Activated T-helper 1 cell treated with anti-CD3 and anti-CD28 coated beads, Interleukin-12 subunit alpha, Interleukin-12 subunit beta, Interleukin-2, Interleukin-4 antibody, amounts not matched to agents 30 ng/mL and 10 ng/mL and 1 ng/mL, durations not matched to agents 14 hours and 24 hours and 36 hours (primary cell): ENCODE measurements at places on chromosomes 5 and 9.
A peak's percentile ranks its signal among the peaks of the same experiment; 100 is the strongest.

DNA sequence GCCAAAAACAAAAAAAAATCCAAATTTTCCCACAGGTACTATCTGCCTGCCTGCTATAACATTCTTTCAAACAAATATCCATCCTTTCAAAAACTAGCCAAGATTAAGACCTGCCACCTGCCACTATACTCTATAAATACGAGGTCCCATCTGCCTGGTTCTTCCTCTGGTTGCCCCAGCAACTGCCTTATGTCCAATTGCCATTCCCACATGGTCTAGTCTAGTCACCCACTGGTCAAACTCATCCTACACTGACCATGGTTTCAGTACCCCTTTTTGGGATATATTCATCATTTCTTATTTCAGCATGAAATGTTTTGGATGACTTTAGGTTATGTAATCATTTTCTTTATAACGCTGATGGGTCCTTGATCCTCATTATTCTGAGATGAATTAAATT lies 95.1 kb upstream of the CCNG1 start:
- no peak for DNase-seq

DNA sequence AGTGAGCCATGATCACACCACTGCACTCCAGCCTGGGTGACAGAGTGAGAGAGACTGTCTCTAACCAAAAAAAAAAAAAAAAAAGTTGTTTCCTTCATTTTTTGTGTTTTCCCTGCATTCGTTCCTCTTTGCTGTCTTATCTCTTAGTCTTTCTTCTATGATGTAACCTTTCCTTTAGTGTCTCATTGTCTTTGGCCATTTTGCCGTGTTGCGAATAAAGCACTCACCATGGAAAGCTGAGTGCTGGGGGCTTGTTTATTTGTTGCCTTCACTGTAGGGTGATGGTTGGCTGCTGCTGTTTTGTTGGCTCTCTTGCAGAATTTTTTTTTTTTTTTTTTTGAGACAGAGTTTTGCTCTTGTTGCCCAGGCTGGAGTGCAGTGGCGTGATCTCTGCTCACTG lies 7.7 kb downstream of the EHMT1 start:
- no peak for DNase-seq

DNA sequence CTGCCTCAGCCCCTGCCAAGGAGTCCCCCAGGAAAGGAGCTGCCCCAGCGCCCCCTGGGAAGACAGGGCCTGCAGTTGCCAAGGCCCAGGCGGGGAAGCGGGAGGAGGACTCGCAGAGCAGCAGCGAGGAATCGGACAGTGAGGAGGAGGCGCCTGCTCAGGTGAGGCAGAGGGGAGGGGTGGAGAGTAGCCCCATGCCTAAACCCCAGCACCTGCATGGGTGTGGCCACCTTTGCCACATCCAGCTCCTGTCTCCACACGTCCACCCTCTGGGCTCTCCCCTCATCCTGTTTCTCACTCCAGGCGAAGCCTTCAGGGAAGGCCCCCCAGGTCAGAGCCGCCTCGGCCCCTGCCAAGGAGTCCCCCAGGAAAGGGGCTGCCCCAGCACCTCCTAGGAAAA lies 17.2 kb downstream of the TCOF1 start:
- DNase-seq = no peak

DNA sequence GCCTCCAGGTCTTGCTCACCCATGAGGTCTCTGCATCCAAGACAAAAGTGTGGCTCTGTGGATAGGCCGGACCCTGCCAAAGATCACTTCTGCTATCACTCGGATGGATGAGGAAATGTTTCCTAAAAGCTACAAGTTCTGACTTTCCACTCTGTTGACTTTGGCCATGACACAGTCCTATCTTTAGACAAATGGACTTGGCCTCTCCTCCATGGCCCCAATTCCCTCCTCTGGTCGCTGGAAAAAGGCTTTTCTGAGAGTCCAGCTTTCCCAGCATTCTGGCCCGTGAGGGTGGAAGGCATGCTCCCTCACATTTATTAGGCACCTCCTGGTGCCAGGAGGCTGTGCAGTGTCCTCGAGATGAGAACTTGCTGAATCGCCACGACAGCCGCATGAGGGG lies 83.1 kb downstream of the COL27A1 start:
- no peak for DNase-seq

GRCh38 chr9:107431461-107431860 lies 58.1 kb downstream of the KLF4 start:
- no peak for DNase-seq

DNA sequence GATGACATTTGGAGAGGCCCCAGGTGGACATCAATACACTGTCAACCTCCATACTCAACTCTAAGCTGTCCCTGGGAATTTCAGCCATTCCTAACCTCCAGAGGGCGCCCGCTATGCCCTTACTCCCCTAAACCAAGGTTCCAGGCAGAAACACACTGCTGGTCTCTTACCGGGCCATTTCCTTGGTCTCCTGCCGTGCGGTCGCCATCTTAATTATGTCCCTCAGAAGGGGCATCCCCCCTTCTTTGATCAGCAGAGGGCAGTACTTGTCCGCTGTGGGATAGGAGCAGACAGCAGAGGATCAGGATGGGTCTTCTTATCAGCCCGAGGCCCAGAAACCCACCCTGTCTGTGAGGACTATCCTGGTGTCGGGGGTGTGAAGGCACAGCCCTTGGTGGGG lies 9.3 kb upstream of the ZDHHC12 start:
- DNase-seq = no peak

DNA sequence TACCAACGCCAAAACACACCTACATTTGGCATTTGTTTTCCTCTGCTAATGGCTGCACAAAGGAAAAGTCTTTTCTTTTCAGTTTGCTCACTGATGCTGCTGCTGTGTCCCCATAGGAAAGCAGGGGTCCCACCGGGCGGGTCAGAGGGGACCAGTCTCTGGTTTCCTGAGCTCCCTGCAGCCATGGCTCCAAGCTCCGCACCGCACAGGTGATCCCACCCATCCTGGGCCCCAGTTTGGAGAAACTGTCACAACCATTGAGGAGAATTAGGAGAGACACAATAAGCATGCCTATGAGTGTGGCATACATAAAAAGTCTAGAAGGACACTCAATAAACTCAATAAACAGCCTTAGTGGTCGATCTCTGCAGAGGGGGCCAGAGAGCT lies 19.9 kb downstream of the MED10 start:
- DNase-seq = no peak

GRCh38 chr5:40436535-40437237 lies 243.0 kb upstream of the PTGER4 start:
- DNase-seq = no peak

GRCh38 chr9:76729980-76730737 lies 34.1 kb upstream of the PCA3 start:
- no peak for DNase-seq

- DNase-seq = no peak
Measured at GRCh38 chr5:55402199-55402598, 94.4 kb downstream of the MTREX start.

DNA sequence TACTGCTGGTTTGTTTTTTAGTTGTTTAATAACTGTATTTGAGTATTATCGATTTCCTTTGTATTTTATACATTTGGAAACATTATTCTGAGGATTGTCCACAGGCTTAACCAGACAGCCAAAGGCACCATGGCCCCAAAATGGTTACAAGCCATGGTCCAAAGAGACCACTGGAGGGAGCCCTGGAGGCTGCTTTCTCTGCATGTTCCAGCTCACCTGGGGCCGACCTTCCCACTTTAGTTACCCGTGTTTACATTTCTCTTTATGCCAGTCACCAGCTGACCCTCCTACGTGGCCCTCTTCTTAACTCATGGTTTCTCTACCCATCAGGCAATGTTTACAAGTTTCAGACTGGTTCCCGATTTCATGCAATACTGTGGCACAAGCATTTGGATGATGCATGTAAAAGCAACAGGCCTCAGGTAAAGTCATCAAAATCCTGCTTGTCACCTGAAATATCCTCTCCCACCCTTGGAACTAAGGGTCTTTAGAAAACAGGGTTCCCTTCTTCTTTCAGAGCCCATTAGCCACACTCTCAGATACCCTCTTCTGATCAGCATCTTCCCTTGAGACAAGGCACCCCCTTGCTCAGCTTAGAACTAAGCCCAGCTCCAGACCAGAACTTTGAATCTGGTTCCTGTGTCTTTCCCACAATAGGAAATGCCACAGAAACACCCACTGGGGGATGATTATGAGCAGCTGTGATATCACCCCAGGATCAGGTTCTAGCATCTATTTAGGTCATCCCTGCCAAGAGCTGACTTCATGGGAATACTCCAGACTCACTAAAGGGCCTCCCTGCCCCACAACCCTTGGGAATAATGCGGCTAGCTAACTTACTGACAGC lies 49.9 kb upstream of the GARNL3 start:
- peak; percentile 44 for DNase-seq

- DNase-seq = no peak
Measured at GRCh38 chr9:121656941-121657470, 5.6 kb downstream of the DAB2IP start.

DNA sequence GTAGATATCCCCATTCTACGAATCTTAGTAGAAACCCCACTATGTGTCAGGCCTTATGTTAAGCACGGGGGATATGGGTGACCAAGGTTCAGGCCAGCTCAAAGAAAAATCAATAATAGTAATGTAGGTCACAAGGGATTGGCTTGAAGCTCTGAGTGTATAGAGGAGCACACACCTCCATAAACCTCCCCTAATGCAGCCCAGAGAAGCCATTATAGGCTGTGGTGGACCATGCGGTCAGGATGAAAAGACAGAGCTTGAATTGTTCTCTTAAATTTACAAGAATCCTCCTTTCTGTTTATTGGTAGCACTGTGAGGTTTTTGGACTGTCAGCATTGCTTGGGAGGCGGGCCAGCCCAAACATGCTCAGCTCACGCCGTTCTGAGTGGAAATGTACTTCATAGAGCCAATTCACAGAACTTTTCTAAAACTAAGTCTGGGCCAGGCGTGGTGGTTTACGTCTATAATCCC lies 9.1 kb downstream of the PDE6A start:
- no peak for DNase-seq

GRCh38 chr9:93656426-93657239 lies 80.2 kb downstream of the PHF2 start:
- DNase-seq = no peak

GRCh38 chr9:23764219-23764618 lies 61.8 kb downstream of the ELAVL2 start:
- no peak for DNase-seq

GRCh38 chr9:98333703-98334582 lies 78.5 kb upstream of the TBC1D2 start:
- DNase-seq = no peak

DNA sequence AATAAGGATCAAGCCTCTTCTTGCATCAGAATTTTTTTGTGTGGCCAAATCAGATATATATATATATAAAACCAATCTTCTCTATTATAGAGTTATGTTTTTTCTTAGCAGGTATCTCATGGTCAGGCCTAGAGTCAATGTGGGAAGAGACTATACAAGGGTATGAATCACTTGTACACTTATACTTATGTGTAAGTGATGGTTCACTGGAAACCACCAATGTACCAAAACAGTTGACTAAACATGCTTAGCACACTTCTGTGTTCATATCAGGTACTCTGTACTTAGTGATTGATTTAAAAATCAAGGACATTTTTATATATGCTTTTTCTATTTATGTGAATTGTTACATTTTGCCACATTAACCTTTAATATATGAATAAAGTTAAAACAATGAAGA lies 92.6 kb downstream of the CWC27 start:
- DNase-seq = no peak

DNA sequence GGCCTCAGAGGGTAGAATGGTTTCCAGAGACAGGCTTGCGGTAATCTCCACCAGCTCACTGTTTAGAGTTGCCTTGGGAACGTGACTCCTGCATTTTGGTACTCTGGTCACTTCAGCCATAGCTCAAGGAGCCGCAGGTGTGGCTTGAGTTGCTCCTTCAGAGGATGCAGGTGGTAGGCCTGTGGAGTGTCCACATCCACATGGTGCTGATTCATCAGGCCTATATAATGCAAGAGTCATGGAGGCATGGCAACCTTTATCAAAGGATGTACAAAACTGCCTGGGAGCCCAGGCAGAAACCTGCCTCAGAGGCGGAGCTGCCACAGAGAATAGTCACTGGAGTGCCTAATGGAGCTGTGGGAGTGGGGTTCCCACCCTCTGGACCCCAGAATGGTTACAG lies 114.2 kb downstream of the ANXA1 start:
- no peak for DNase-seq

GRCh38 chr5:33309536-33310345 lies 131.0 kb upstream of the TARS1 start:
- no peak for DNase-seq

DNA sequence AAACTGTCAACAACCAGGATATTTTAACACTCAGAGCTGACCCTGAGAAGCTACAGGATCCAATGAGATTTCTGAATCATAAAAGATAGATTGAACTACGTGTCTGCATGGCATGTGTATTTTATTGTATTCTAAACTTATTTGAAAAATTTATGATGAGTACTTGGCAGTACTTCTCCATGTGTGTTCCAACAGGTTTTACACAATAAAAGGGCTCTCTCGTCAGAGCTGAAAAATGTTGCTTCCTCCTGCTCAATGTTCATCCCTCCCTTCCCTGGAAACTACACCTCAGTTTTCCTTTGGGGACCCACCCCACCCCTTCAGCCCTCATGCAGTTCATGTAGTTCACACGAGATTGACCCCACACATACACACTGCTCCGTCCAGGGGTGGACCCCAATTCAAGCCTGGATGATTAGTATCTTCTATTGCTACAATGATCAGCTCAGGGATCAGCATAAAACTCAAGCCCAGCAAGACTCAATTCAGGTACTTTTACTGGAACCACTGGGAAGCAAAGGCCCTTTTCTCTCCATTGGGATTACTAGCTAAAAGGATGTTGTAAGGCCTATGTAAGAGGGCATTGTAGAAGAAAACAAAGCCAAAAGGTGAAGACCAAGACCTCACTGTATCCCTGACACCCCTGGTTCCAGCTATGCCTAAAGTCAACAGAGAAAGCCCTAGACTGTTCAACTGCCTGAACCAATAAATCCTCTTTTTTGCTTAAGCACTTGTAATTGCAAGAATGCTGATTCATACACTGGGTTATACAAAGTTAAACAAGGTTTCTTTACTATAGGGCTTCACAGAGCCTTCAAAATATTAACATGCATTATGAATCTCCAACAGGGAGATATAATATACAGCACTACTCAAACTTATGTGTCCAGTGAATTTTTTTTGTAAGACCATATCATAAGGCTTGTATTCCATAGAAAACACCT lies 112.6 kb downstream of the SAXO1 start:
- no peak for DNase-seq

GRCh38 chr9:109252291-109252690 lies 68.6 kb downstream of the EPB41L4B start:
- no peak for DNase-seq

GRCh38 chr9:99118782-99119466 lies 14.0 kb downstream of the TGFBR1 start:
- DNase-seq = peak; percentile 50

- DNase-seq = no peak
Measured at GRCh38 chr5:58855851-58856739, 273.2 kb downstream of the RAB3C start.
